ENCODE measurements at places on chromosomes 1 and 21. TPM values are rescaled to one million over a fixed set of nuclear protein-coding genes. Genes with fewer than 3 reads are reported as not detected.

DNA sequence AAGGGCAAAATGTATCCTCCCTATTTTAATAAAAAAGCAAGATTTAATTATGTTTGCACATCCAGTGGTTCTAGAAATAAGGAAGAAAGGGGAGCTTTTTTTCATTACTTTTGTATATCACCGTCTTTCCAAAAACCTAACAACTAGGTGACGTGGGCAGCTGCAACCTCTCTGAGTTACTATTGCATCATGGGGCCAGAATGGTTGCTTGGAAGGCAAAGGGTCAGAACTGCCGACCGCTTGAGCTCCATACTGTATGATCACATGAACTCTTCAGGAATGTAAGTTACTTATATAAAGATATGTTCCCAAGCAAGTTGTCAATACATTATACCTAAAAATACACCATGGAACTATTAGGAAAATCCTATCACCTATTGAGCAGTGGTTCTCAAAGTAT, 85.6 kb upstream of the HIVEP3 start:
- no peak for DNase-seq

ABCA4 gene
- total RNA-seq, result 0.83 TPM

SLC44A3 gene
- 3.1 TPM for total RNA-seq

GRCh38 chr1:4603295-4604110, 50.9 kb upstream of the AJAP1 start:
- DNase-seq, result no peak

- no peak for DNase-seq
Observed at GRCh38 chr1:94903280-94904009, 23.5 kb downstream of the CNN3 start.

DNA sequence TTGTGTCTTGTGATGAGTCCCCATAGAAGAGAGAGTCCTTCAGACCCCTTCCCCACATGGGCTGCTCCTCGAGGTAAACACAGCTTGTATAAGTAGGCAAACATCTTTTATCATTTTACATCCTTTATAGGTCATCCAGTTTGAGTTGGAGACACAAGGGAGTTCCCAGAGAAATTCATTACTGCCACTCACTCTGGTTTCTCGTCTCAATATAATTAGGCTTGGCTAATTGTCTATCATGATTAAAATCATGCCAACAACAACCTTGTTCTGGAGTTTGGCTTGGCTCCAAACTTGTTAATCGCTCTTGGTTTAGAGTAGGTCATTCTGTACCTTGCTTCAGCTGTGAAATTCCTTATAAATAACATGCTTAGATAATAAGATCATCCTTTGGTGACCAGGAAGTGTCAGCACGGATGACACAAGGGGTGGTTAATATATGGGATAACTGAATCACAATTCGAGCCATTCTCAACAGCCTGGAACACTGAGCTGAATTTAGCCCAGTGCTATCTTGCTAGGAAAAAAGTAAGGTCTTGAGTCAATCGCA, 70.7 kb upstream of the DAB1 start:
- DNase-seq, result no peak

DNA sequence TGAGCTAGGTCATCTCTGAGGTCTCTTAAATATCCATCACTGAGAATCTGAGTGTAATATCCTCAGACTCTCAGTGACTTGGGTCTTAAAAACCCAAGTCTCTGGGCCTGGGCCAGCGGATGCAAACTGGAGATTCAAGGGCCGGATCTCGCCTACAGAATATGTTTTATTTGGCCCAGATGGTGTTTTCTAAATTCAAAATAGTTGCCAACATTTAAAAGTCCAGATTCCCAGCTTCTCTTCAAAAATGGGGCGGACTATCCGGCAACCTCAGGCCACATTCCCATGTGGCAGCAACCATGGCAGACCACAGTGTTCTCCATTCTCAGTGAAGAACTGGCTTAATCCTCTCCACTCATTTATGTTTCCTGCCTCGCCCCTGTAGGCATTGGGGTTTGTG, 12.7 kb upstream of the HEYL start:
- no peak for DNase-seq

DNA sequence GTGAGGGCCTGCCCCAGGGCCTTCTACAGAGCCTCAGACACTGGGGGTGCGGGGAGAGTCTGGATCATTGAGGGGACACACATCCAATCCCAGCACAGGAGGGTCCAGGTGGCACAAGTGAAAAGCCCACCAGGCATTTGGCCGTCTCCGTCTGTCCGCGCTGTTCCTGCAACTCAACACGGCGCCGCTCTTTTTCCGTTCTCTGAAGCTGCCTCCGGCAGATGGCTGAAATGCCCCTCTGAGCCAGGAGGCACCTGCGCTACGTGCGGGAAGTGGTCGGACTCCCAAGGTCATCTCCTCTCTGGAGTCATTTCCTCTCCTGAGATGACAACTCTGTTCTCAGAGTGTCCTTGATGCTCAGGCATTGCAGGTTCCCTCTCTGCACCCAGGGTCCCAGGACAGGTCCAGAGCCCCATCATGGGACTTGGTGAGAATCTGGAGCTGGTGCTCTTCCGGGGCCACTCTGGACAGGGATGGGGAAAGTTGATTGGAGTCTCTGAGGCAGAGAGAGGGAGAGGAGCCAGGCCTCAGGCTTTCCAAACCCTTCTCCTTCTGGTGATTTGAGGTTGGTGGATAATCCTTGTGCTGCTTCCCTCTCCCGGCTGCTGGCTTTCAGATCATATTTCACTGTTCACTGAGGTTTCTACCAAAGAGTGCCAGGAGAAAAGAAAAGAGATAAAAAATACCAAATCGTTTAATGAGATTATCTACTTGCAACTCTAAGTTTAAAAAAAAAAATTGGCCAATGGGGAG, 14.0 kb upstream of the MIXL1 start:
- no peak for DNase-seq

- no peak for DNase-seq
Observed at GRCh38 chr1:58442114-58442513, 104.4 kb downstream of the OMA1 start.

DNA sequence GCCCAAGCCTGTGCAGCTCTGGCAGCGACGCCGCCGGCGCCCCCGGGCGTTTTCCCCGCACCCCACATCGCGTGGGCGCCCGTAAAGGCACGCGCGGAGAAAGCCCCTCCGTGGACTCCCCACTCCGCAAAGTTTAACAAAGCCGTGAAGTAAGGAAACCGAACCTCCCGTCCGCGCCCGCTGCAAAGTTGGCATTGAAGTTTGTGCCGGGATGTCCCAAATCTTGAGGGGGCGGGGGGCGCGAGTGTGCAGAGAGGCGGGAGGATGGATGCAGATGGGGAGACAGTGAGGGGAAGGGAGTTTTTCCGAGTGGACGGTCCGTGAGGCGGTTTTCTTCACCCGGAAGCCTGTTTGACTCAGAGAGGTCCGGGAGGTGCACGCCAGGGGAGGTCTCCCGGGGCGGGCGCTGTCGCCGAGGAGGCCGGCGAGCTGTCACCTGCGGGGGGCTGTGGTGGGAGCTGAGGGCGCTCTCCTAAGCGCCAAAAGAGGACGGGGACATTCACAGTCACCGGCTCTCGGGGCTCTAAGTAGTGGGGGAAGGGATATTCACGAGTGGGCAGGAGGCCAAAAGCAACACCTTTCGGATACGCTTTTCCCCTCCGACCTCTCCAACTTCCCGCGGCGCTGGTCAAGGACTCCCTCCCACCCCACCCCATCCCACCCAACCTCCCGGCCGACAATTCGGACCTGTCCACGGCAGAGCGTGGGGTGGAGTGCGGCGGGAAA, 1.3 kb downstream of the WLS start:
- DNase-seq, result peak; percentile 47

SLC45A3 gene
- 21.2 TPM for total RNA-seq

SERINC2 gene
- total RNA-seq, result 69.1 TPM

ITLN2 gene
- not detected for total RNA-seq

CYP4A11 gene
- total RNA-seq, result 501 TPM

SYPL2 gene
- total RNA-seq, result 9.6 TPM

DNA sequence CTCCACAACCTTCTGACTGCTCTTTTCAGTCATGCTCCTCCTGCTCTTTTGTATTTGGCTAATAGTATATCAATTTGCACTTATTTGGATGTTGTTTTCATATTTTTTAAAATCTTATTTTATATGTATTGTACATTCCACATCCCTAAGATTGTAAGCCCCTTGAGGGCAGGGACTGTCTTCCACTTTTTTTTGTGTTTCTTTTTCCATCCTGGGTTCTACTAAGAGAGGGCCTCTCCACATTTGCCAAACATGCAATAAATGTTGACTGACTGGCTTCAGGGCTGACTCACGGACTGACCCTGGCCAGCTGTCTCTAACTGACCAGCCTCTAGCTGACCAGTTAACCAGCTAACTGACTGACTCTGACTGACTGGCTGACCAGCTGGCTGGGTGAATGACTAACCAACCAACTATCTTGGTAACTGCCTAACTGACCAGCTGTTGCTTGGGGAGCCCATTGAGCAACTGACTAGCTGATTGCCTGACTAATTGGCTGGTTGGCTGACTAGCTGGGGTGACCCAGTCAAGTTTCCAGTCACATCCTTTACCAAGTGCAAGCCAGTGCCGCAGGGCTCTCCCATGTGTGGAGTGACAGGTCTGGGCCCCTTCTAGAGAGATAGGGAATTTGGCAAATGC, 16.1 kb downstream of the CSF1 start:
- DNase-seq, result peak; percentile 39

GRCh38 chr1:212915245-212916091, 34.9 kb upstream of the VASH2 start:
- no peak for DNase-seq
